Right lung (tissue), 10 donors: ENCODE measurements at places on chromosomes 7 and 10. TPM values are rescaled to one million over a fixed set of nuclear protein-coding genes. Genes with fewer than 3 reads are reported as not detected.

DNA sequence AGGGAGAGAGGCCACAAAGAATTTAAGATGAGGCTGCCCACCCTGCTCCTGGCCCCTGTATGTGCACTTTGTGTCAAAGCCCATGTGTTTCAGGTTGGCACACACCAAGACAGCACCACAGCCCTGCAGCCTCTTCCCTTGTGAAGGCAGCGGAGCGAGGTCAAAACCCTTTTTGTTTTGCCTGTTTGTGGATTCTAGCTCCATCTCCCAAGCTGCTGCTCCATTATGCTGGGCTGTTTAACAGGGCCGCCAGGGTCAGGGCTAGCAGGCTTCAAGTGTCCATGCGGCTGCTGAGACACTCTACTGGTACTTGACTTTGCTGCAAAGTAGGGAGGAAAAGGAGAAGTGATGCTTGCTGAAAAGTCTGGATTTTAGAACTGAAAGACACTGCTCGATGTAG is 142.3 kb upstream of the EFCAB10 start:
- DNase-seq, result peak; percentile 23

DNA sequence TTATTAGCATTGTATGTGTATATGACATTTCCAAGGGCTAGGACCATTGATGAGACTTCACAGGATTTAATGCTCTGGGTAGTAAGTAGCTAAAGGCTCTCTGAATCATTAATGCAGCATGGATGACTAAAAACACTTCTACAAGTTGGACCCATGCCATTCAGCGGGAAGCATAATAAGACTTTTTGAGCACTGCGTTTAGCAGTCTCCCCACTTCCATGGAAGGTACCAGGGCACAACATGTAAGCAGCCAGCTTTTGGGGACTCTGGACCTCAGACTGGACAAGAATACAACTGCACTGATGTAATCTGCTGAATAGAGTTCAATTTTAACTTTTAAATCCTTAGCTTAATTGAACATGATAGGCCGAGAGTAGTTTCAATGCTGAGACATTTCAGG is 191.7 kb upstream of the IMMP2L start:
- no peak for DNase-seq

DNA sequence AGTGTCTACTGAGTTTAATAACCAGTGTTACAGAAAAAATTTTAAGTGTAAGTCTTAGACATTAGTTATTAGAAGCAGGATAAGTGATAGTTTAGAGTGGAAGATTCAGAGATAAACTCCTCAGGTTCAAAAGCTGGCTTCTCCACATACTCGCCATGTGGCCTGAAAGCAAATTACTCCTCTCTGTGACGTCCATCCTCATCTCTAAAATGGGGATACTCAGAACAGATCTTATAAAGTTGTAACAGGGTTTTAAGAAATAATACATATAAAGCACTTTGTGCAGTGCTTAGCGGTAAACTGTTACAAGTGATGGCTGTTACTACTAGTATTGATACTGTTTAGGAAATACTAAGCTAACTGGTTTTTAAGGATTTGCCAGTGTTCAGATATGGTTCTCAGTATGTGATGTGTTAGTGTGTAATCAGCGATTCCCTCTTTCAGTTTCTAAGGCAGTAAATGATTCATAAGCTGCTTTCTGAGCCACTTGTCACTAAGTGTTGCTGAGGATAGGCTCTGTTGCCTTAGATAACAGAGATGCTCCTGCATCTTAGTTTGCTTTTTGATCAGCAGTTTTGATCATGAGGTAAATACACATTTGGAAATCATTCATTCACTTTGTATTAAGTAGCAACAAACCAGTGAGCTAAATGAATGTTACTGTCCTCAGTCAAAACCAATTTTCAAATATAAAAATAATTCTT is 58.7 kb downstream of the CYP51A1 start:
- DNase-seq, result no peak

DNA sequence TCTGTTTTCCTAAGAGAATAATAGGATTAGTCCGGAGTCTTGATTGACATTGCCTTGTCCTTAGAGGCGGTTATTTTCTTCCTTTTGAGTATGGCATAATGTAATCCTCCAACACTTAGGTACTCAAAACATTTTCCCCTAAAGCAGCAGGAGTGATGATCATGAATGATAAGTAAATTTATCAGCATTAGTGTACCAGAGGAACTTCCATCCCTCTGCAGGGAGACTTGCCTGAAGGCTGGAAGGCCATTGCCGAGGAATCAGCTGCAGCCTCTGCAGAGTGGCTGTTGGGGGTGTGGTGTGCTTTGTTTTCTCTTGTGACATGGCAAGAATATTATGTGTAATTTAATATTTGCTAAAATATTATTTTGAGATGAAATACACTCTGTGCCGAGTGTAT is 56.8 kb downstream of the RAB11FIP2 start:
- DNase-seq, result no peak

GRCh38 chr10:75208181-75208580 is 2.4 kb upstream of the VDAC2 start:
- DNase-seq, result no peak

DNA sequence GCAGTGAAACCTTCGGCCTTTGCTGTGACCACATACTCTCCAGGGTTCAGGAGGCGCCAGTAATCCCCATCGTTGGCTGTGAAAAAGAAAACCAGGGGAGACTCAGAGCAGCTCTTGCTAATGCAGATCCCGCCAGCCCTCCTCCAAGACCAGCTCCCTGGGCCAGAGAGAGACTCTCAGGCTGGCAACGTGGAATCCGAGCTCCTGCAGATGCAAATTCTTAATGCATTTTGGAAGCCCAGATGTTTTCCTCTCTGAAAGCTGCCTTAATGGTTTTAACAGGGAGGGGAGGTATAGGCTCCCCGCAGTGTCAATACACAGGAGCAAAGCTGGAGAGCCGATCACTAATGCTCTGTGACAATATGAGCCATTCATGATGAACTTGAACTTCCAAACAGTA is 80.8 kb downstream of the GPR26 start:
- no peak for DNase-seq

DNA sequence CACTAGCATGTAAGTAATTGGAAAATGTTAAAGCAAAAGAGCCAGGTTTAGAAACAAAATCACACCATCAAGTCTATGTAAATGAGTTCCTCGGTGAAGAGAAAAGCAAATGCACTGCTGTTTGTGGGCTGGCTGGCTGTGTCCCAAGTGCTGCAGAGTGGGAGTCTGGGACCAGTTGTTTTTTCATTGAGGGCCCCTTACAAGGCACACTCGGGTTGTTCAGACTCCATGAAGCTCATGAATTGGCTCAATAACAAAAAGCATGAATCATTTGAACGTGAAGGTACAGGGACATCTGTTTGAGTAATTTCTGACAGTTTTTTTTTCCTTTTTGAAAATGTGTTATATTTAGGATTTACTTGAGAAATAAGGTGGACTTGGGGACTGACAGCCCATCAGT is 28.0 kb downstream of the GRK5 start:
- DNase-seq, result no peak

GRCh38 chr7:82258181-82258580 is 185.4 kb downstream of the CACNA2D1 start:
- DNase-seq, result no peak

- no peak for DNase-seq
Measured at GRCh38 chr10:52639652-52640051, 132.9 kb downstream of the MBL2 start.

GRCh38 chr10:128884496-128885072 is 582.5 kb upstream of the MGMT start:
- no peak for DNase-seq

DNA sequence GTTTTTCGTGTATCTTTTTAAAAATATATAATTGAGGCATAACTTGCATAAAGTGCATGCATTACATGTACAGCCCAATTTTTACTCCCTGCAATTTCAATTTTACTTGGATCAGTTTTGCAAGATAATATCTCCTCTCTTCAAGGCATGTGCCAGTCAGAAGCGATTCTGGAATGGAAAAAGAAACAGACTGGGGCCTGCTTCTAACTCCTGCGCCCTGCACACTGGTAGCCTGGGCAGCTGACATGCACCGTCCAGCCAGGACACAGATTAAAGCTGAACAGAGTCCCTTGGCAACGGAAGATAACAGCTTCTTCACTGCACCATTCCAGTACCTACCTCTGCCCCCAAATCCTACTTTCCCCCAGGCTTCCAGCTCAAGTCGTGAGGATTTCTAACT is 182.1 kb downstream of the FAM107B start:
- no peak for DNase-seq

- DNase-seq, result no peak
Measured at GRCh38 chr10:49052069-49052468, 63.3 kb downstream of the VSTM4 start.

DNA sequence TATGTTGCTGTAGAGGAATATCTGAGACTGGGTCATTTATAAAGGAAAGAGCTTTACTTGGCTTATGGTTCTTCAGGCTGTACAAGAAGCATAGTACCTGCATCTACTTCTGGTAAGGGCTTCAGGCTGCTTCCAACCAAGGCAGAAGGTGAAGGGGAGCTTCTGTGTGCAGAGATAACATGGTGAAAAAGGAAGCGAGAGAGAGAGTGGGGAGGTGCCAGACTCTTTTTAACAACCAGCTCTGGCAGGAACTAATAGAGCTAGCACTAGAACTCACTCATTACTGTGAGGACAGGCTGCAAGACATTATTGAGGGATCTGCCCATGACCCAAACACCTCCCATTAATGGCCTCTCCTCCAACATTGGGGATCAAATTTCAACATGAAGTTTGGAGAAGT is 94.5 kb downstream of the KIF20B start:
- DNase-seq, result no peak

GRCh38 chr10:29590915-29591650 is 43.7 kb downstream of the SVIL start:
- no peak for DNase-seq

DNA sequence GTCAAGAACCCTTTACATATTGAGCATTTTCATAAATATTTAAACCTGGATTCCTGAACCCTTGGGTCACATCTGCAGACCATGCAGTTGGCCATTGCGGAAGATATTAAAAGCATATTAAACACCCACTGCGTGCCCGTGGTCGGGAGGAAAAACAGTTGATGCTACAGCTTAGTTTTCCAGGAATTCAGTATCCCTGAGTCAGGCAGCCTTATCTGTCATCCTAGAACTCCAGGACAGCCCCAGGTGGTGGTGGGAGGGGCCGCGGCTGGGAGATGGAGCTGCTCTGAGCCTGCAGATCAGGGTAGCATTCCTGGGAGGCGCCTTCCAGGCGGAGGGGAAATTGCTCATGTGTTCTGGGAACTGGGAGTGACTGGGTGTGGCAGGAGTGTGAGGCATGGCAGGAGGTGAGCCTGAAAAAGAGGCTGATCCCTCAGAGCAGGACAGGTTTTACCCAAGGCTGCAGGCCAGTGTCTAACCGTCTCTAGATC is 222.9 kb upstream of the SH2B2 start:
- no peak for DNase-seq

DNA sequence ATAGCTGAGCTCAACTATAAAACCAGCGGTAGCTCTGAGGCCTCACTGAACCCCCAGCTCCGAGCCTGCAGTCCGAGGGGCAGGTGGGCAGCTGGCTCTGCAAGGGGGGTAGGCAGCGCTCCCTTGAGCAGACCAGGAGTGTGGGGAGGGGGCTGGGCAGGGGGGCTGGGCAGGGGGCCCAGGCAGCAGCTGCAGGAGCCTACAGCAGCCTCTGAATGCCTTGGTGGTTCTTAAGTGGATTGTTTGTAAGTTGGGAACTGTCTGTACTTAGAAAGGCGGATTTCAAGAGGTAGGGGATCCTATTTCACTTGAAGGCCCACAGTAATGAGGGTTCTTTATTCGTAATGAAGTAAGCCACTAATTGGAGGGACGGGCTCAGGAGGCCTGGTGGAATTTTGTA is 72.3 kb downstream of the ICA1 start:
- DNase-seq, result no peak

DNA sequence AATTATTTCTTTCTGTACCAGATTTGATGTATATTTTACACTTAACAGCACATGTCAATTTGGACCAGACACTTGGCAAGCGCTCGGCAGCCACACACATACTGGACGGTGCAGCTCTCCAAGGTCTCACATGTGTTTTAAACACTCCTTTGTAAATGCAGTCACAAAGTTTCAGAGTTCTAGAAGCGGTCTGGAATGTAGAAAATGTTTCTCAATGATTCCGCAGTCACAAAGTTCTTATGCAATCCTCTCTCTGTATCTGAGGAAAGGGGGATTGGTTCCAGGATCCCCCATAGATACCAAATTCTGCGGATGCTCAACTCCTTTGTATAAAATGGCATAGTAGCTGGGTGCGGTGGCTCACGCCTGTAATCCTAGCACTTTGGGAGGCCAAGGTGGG is 253.0 kb upstream of the GRB10 start:
- no peak for DNase-seq

SLC29A3 gene
- 7.4 TPM for polyA plus RNA-seq

NPFFR1 gene
- polyA plus RNA-seq, result 0.28 TPM

ZNF853 gene
- polyA plus RNA-seq, result 11.6 TPM

ACBD7 gene
- polyA plus RNA-seq, result 7.7 TPM

CHST15 gene
- 15.8 TPM for polyA plus RNA-seq

RARRES2 gene
- polyA plus RNA-seq, result 151 TPM

CSGALNACT2 gene
- polyA plus RNA-seq, result 42.2 TPM

NRP1 gene
- polyA plus RNA-seq, result 119 TPM

CDH23 gene
- 3.1 TPM for polyA plus RNA-seq

SSC4D gene
- polyA plus RNA-seq, result 1.7 TPM
